Small intestine (tissue), 16 donors: ENCODE measurements at places on chromosomes 13 and 19. TPM values are rescaled to one million over a fixed set of nuclear protein-coding genes. Genes with fewer than 3 reads are reported as not detected.
A peak's percentile ranks its signal among the peaks of the same experiment; 100 is the strongest.

LGALS14 gene
- polyA plus RNA-seq, result not detected

GRCh38 chr19:6212403-6213265, 67.1 kb downstream of the MLLT1 start:
- H3K36me3 ChIP-seq, result peaks cover 60% of the 10 kb centered on the region
- H3K27ac ChIP-seq, result no peak overlapping the region
- no peak for DNase-seq
- no peak overlapping the region for H3K4me3 ChIP-seq

DNA sequence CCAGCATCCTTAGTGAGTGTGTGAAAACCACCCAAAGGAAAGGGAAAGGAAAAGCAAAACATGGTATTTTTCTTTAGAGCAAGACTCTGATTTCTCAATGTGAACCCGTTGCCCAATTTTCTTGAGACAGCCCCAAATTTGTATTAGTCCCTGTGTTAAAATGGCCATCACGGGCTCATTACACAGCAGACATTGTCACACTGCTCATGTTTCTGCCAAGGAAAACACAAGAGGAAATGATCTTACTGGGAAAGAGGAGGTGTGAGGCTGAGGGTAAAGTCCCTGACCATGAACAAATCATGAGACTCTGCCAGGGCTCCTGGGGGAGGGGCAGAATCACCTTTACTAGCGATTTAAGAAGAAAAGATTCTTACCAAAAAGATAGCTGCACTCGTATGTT, 54.4 kb downstream of the FAM124A start:
- H3K27ac ChIP-seq, result no peak overlapping the region
- H3K27me3 ChIP-seq, result no peaks in the 10 kb centered on the region
- no peak overlapping the region for H3K4me3 ChIP-seq
- no peaks in the 10 kb centered on the region for H3K36me3 ChIP-seq
- peak; percentile 44 for DNase-seq

- H3K27me3 ChIP-seq, result no peaks in the 10 kb centered on the region
- H3K36me3 ChIP-seq, result no peaks in the 10 kb centered on the region
- no peak for DNase-seq
- no peaks in the 10 kb centered on the region for H3K4me1 ChIP-seq
Measured at GRCh38 chr19:40191836-40192646, 815 bp downstream of the MAP3K10 start.

DNA sequence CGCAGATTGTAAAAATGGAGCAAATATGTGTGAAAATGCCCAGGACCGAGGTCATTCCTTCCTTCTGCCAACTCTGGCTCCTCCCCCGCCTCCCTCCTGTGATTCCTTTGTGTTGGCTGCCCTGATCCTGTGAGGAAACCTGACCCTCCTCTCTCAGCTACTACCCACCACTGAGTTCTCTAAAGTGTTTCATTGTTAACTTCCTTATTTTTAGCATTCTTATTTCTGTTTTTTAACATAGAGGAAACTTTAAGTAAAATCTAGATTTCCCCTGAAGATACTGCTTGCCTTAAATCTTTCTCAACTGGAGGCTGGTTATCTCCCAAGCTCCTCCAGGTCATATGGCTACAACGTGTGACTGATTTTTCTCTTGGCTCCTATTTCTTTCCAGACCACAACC, 21.7 kb upstream of the FBXL3 start:
- no peaks in the 10 kb centered on the region for H3K27me3 ChIP-seq
- peaks cover 27% of the 10 kb centered on the region for H3K36me3 ChIP-seq
- H3K27ac ChIP-seq, result no peak overlapping the region
- H3K4me3 ChIP-seq, result no peak overlapping the region

CGB8 gene
- polyA plus RNA-seq, result not detected

GRCh38 chr19:36665832-36666231, 805 bp downstream of the ZNF461 start:
- peak overlapping the region; percentile 98 for H3K4me3 ChIP-seq
- H3K4me1 ChIP-seq, result no peaks in the 10 kb centered on the region
- peaks cover 2% of the 10 kb centered on the region for H3K36me3 ChIP-seq
- no peak overlapping the region for H3K27ac ChIP-seq

DNA sequence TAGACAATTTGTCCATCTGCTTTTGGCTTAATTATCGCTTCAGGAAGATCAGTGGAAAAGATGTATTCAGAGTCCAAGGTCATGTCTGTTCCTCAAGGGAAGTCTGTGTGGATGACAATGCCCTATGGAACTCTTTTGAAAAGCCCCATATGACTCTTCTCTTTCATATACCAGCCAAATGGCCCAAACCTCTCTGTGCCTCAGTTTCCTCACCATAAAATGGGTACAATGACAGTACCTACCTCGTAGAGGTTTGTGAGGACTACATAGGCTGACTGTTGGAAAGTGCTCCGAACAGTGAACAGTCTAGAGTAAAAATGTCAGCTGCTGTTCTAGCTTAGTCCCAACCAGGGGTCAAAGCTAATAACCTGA, 104.6 kb downstream of the COL4A2 start:
- DNase-seq, result no peak
- H3K36me3 ChIP-seq, result no peaks in the 10 kb centered on the region
- no peak overlapping the region for H3K4me3 ChIP-seq

- no peak overlapping the region for H3K4me3 ChIP-seq
- H3K27me3 ChIP-seq, result peaks cover 6% of the 10 kb centered on the region
- no peaks in the 10 kb centered on the region for H3K36me3 ChIP-seq
- DNase-seq, result no peak
- no peak overlapping the region for H3K27ac ChIP-seq
Measured at GRCh38 chr13:28489524-28489931, 5.4 kb downstream of the FLT1 start.

GRCh38 chr19:46147791-46148288, at the start of gene IGFL2:
TSS of gene IGFL2 (plus strand) at chr19:46148238. CDS start at chr19:46148279, 41 bp downstream.
- no peak within 1 kb of the TSS for H3K27ac ChIP-seq
- no peaks in the 10 kb centered on the region for H3K36me3 ChIP-seq
- H3K4me1 ChIP-seq, result no peaks in the 10 kb centered on the region
- no peak for DNase-seq
- H3K4me3 ChIP-seq, result no peak within 1 kb of the TSS
- peaks cover 5% of the 10 kb centered on the region for H3K27me3 ChIP-seq
